ENCODE measurements at places on chromosomes 6 and 20. TPM values are rescaled to one million over a fixed set of nuclear protein-coding genes. Genes with fewer than 3 reads are reported as not detected.

Gene THBS2
- 1,102 TPM for total RNA-seq

Gene CDYL
- total RNA-seq: 106 TPM

Gene PTGIS
- 33.6 TPM for total RNA-seq

- no peaks in the 10 kb centered on the region for H3K36me3 ChIP-seq
- no peaks in the 10 kb centered on the region for H3K4me1 ChIP-seq
- H3K27ac ChIP-seq: no peak overlapping the region
- H3K4me3 ChIP-seq: no peak overlapping the region
- peaks cover 3% of the 10 kb centered on the region for H3K27me3 ChIP-seq
- DNase-seq: no peak
Measured at GRCh38 chr20:16714751-16715150, 15.1 kb upstream of the SNRPB2 start.

DNA sequence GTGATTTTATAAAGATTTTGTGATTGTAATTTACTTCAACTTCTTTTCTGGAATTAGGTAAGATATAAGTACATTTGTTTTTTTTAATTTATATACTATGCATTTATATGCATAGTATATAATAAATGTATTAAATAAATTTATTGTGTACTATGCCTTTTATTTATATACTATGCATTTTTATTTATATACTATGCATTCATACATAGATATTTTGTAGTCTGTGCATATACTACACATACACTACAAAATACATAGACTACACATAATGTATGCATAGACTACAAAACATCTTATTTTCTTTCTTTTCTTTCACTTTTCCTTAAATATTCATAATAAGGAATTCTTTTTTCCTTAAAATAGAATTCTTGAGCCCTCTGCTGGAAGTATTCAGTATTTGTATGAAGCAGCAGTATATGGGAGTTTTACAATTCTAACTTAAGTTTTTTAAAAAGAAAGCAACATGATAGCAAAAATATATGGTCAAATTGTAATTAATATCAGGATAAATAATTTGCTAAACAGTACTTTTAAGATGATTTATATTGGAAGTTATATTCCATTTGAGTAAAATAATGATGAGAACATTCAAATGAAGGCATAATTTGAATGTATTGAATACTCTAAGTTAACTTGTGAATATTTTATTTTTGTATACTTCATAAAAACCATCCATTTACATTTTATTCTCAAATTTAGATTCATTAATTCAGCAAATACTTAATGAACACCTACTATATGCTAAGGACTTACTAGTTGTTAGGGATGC lies 129.3 kb downstream of the KLHL32 start:
- DNase-seq: no peak
- H3K27me3 ChIP-seq: peaks cover 4% of the 10 kb centered on the region
- no peak overlapping the region for H3K4me3 ChIP-seq
- H3K36me3 ChIP-seq: no peaks in the 10 kb centered on the region
- no peaks in the 10 kb centered on the region for H3K4me1 ChIP-seq

DNA sequence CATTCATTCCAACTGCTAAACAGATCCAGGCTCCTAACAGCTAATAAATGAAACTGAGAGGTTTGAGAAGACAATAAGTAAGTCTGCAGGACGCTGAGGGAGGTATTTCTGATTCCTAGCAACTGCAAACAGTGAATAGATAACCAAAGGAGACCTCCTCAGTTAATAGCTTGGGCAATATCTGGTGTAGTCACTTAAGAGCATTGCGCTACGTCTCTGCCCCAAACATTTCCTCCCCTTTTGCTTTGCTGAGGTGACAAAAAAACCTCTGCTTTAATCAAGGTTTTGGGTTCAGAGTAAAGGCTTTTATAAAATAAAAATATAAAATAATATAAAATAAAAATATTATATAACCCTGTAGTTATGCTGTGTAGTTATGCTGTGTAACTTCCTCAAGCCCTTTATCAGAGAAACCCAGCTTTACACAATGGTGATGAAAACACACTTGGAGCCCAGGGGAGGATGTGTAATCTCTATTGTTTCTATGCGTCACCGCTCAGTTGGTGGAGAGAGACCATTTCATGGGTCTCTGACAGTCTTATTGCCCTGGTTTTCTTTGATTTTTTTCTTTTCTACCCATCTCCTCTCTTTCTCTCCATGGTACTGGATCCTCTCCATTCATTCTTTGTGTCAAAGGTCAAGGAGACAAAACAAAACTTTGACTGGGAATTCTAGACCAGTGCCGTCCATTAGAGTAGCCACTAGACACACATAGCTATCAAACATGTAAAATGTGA lies 18.9 kb upstream of the CALHM5 start:
- no peak overlapping the region for H3K4me3 ChIP-seq
- H3K27me3 ChIP-seq: no peaks in the 10 kb centered on the region
- H3K4me1 ChIP-seq: no peaks in the 10 kb centered on the region
- no peak for DNase-seq

DNA sequence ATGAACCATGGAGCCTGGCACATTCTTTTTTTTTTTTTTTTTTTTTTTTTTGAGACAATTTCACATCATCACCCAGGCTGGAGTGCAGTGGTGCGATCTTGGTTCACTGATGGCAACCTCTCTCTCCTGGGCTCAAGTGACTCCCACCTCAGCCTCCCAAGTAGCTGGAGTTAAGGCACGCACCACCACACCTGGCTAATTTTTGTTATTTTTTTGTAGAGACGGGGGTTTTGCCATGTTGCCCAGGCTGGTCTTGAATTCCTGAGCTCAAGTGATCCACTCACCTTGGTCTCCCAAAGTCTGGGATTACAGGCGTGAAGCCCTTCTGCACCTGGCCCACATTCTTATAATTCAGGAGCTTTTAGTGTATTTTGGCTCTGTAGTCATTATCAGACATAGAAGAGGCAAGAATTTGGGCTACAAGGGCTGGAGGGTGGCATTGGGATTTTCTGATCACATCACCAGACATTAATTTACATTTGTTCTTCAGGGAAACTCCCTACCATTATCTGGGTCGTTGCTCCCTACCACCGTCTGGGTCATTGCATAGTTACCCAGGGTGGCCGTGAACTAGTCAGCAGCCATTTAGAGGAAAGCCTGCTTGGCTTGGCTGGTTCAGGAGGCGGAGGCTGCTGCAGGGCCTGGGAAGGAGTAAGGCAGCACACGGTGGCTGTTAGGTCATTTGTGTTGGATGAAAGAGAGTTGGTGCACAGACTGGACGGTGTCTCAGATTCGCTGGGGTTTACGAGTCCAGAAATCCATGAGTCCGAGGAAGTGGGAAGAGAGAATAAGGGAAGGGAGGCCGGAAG lies 17.6 kb downstream of the ARID1B start:
- peak overlapping the region; percentile 20 for H3K27ac ChIP-seq
- H3K27me3 ChIP-seq: no peaks in the 10 kb centered on the region
- no peaks in the 10 kb centered on the region for H3K4me1 ChIP-seq
- DNase-seq: no peak

- peak overlapping the region; percentile 64 for H3K27ac ChIP-seq
- peak overlapping the region; percentile 83 for H3K4me3 ChIP-seq
- no peaks in the 10 kb centered on the region for H3K27me3 ChIP-seq
Measured at GRCh38 chr6:35216851-35217811, 3.4 kb downstream of the SCUBE3 start.

GRCh38 chr20:4102381-4102780 lies 87.0 kb upstream of the RNF24 start:
- no peaks in the 10 kb centered on the region for H3K27me3 ChIP-seq
- no peaks in the 10 kb centered on the region for H3K36me3 ChIP-seq
- no peak overlapping the region for H3K27ac ChIP-seq
- no peak overlapping the region for H3K4me3 ChIP-seq
- DNase-seq: no peak

DNA sequence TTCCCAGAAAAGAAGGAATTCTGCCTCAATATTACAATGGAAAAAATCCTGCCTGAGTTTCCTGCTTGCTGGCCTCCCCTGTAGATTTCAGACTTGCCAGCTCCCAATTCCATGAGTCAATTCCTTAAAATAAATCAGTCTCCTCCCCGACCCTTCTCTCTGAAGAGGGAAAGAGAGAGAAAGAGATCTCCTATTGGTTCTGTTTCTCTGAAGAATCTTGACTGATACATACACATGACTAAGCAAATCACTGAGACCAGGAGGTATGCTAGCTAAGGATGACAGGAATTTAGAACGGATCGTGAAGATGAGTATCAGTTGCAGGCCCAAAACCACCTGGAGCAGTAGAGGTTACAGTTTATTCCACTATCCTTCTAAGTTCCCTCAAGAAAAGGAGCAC lies 11.3 kb upstream of the RBM24 start:
- peak; percentile 48 for DNase-seq
- no peak overlapping the region for H3K4me3 ChIP-seq
- H3K27ac ChIP-seq: peak overlapping the region; percentile 54

DNA sequence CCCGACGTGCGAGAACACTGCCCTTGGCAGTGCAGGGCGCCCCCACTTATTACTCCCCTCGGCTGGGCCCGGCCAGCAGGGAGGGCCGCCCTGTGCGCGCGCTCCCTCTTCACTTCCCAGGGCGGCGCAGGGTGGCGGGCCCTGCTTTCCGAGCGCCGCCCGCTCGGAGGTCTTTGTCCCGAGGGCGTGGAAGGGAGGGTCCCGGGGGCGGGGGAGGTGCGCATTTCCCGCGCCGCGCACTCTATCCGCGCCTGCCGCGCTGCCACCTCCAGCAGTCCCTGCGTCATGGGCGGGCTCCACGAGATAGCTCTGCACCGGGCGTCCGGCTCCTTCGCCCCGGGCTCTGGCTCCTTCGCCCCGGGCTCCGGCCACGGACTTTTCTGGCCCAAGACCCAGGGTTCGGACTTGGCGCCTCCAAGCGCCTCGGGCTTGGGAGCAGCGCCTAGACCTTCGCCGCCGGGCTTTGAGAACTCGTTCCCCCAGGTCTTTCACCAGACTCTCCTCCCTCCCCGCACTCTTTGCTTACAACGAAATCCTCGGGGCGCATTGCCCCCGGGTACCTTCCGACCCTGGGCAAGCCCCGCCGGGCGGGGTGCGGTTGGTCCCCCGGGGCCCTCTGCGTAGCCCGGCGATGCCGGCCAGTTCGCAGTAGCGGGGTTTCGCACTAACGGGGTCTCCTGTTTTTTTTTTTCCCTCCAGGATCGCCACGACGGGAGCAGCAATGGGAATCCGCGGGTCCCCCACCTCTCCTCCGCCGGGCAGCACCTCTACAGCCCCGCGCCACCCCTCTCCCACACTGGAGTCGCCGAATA lies 1.6 kb downstream of the TFAP2C start:
- no peaks in the 10 kb centered on the region for H3K4me1 ChIP-seq
- H3K36me3 ChIP-seq: no peaks in the 10 kb centered on the region
- peak; percentile 84 for DNase-seq
- peaks cover 85% of the 10 kb centered on the region for H3K27me3 ChIP-seq
- H3K27ac ChIP-seq: no peak overlapping the region

Data from osteoblast (primary cell).